ENCODE measurements at places on chromosomes 4 and X.

GRCh38 chr4:78601013-78601412, 49.4 kb downstream of the ANXA3 start:
- DNase-seq: no peak

GRCh38 chrX:109268340-109268739, 213.5 kb downstream of the GUCY2F start:
- no peak for DNase-seq

DNA sequence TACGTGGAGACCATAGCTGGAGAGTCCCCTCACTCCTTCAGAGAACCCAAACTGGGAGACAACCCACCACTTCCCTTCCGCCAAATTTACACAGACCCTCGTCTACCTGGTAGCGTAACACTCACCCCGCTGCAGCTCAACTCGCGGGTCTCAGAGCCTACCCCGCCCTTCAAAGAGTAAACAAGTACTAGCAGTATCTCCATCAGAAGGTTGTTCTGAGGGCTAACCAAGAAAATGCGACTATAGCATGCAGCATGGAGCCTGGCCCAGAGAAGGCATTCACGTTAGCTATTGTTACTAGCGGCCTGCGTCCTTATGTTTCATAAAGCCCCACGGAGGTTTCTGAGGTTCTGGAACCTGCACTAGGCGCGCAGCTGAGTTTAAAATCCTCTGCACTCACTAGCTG, 531 bp upstream of the MANBA start:
- peak; percentile 24 for DNase-seq

- DNase-seq: no peak
These were observed 2.8 kb downstream of the STAG2 start for GRCh38 chrX:123964156-123964834.

- no peak for DNase-seq
These were observed 66.7 kb upstream of the PNPLA4 start for GRCh38 chrX:7993873-7994272.

DNA sequence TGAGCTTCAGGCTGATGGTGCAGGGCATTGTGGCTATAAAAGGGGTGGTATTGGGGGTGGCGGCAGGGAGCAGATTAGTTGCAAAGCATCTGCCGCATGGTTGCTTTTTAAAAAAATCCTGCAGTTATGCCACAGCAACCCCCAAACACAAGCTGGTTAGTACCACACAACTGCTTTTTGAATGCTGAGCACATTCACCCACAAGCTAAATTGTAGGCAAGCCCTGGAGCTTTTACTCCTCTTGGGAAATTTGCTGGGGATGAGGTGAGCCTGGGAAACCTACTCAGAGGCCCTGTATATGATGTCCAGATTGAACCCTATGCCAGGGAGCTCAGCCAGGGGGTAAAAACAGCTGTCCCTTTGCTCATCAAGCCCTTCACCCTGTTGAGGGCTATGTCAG, 33.8 kb upstream of the TRIM2 start:
- no peak for DNase-seq

DNA sequence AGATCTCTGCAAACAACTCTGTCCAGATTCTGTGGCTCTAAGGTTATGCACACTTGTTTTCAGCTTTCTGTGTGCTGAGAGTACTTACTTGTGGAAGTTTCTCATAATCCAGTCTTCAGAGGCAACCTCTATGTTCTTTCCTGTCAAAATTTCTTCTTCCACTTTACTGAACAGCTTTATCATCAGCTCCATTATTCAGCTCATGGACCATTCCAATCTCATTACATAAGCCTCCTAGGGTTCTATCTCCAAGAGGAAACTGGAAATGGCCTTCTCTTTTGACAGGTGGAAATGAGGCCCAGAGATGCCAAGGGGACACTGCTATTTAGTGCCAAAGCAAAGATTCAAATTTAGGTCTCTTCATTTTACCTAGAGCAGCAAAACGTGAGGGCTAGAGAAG, 61.3 kb downstream of the CHRDL1 start:
- DNase-seq: no peak

GRCh38 chr4:110540982-110541451, 65.1 kb downstream of the ENPEP start:
- no peak for DNase-seq

GRCh38 chr4:64617800-64618199, 208.6 kb upstream of the TECRL start:
- no peak for DNase-seq

GRCh38 chrX:123186801-123187200, 2.7 kb downstream of the GRIA3 start:
- no peak for DNase-seq

- no peak for DNase-seq
These were observed 80.0 kb downstream of the ALPK1 start for GRCh38 chr4:112377171-112377570.

DNA sequence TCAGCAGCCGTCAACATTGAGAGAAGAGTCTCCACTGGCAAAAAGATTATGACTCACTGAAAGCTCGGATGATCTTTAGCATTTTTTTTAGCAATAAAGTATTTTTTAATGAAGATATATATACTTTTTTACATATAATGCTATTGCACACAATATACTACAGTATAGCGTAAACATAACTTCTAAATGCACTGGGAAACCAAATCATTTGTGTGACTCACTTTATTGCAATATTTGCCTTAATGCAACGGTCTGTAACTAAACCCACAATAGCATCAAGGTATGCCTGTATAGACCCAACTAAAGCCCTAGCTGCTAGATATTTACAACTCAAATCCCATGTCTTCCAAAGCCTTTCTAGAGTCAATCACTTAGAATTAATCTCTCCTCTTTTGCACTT, 52.3 kb upstream of the EDNRA start:
- DNase-seq: no peak

DNA sequence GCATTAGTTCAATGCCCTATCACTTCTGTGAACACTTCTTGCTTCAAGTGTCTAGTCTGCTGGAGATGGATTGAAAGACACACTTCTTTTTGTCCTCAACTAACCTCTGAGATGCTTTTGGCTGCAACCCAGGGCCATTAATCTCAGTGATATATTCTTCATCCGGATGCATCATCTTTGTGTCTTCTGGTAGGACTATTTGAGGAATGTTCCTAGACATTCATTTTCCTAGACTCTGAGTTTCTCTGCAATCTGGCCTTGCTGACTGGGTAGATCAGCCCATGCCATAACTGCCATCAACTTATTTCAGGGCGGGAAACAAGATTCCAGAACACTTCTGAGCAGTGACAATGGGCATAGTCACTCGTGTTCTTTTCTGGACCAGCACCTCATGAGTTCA, 329.4 kb downstream of the PDGFC start:
- DNase-seq: no peak

GRCh38 chrX:110683925-110684324, 111.7 kb downstream of the CHRDL1 start:
- no peak for DNase-seq

DNA sequence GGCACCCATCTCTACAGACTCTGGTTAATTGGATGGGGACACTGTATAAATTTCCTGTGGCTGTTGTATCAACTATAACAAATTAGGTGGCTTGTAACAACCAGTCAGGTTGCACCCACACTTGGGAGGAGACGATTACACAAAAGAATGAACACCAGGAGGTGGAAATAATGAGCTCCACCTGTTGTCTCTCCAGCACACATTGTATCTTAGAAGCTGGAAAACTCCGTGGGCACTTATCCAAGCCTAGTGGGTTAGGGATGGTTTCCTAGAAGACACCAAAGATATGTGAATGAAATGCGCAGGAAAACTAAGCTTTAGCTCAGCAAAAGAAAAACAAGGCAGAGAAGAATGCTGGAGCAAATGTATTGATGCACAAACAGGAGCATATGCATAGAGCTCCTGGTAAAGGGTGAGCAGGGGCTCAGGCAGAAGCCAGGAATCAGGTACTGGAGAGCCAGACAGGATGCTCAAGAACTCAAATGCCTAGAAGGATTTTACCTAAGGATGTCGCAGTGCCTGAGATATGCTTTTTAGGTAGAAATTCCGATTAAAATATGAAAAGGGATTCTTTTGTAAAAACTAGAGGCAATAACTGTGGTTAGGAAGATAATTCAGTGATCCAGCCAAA, 111.7 kb downstream of the GALNTL6 start:
- no peak for DNase-seq

DNA sequence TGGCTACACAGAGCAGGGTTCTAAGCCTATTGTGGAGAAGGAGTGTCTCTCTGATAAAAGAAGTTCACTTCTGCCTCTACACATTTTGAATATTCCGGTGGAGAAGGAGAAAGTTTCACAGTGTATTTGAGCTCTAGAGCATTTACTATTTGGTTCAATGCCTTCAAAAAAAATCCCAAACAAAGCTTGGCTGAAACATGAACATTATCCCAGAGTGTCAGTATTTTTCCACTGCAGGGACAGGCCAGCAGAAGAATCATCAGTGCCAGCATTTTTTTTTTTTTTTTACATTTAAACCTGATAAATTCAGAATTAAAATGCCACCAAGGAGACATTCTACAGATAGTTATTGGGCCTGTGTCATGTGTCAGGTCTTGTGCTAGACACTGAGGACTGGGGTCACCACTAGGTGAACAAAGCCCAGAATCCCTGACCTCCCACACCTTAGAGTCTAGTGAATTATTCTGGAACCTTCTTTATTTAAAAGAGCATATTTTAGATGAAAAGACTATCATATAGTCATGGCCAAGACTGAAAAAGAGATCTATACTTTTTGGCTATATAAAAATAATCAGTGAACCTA, 48.0 kb upstream of the NAP1L5 start:
- no peak for DNase-seq

- no peak for DNase-seq
These were observed 33.3 kb upstream of the ZNF280C start for GRCh38 chrX:130301977-130302376.
